Aorta (tissue), 5 donors: ENCODE measurements at places on chromosomes 4 and X.

GRCh38 chr4:151049430-151049884 lies 34.4 kb upstream of the LRBA start:
- DNase-seq: no peak

DNA sequence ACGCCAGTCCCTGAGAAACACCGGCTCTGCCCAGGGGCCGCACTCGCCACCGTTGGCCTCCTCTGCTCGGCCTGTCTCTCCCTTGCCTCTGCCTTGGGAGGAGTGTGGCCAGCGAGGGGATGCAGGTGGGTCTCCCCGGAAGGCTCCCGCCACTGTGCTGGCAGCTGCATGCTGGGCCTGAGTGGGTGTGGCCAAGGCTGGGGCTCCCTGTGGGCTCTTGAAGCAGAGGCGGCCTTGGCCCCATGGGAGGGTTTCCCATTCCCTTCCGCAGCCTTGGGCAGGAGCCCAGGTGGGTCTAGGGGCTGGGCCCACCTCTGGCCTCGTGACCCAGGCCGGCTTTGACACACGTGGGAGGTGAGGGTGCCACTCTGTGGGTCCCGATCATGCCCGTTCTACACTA lies 19.1 kb downstream of the FGFRL1 start:
- no peak for DNase-seq

DNA sequence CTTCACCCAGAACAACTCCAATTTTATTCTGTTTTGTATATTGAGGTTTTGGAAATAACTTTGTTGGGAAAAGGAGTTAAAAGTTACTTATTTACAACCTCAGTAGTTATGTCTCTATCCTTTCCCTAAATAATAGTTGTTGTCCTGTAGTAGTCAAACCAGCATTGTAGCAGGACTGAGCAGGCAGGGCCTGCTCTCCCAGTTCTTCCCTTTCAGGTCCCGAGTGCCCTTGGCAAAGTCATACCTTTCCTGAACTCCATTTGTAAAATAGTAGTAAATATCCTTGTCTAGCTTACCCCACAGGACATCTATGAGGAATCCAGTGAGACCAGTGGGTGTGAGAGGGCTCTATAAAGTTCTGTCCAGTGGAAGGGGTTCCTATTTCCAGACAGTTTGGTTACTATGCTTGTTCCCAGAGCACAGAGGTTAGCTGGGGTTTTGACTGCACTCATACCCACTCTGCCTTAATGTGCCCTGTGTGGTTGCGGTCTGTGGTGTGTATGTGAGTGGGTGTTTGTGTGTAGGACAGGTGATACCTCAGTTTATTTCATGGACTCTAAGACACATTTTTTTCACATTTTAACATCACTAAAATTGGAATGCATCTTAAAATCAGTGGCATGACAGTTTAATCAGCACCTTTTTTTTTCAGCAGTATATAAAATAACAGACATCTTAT lies 136.3 kb downstream of the AMMECR1 start:
- no peak for DNase-seq

DNA sequence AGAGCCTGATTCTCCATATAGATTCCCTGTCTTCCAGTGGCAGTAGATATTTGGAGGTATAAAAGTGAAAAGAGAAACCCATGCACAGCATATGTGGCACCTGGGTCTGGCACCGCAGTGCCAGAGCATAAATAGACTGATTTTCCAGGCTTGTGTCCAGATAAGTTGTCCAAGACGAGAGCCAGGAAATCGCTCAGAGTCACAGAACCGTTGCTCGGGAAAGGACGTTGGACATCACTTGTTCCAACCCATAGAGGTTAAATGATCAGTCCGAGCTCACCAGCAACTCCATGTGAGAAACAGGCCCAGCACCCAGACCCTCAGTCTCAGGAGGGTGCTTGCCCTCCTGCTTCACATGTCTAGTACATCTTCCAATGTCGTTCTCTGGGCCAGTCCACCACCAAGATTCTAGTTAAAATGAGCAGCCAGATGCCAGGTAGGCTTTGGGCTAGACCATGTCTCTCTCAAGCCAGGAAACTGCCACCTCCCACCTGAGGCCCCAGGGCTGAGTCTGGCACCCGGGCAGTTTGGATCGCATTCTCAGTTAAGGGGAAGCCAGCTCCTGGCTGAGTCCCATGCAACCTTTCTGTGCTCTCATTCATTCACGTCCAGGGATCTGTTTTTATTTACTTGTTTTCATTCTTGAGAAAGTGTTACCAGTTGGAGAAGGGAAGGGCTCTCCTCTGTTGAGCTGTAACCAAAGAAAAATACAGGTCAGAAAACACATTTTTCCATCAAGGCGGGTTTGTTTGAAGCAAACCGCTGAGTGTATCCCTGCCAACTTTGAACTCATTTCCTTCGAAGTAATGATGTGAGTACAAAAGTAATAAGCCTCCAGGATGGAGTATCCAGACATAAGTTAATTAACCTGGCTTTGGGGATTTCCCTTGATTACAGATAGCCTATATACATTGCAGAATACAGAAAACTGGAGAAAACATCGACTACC lies 91.7 kb downstream of the PHOX2B start:
- no peak for DNase-seq

DNA sequence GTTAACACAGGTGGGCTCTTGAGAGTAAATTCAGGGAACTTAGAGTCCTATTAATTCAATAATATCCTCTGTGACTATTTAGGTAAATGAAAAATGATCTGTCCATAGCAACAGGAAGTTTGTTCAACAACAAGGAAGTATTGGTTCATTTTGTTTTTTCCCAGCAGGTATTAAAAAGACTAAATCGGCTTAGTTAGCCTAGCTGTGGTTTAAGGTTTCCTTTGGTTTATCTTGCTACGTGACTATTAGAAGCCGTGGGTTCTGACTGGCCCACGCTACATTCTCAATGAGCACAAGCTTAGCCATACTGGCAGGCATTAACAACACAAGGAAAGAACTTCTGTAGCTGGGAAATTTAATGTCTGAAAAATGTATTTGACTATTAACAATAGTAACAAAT lies 168.8 kb upstream of the HS3ST1 start:
- DNase-seq: no peak

DNA sequence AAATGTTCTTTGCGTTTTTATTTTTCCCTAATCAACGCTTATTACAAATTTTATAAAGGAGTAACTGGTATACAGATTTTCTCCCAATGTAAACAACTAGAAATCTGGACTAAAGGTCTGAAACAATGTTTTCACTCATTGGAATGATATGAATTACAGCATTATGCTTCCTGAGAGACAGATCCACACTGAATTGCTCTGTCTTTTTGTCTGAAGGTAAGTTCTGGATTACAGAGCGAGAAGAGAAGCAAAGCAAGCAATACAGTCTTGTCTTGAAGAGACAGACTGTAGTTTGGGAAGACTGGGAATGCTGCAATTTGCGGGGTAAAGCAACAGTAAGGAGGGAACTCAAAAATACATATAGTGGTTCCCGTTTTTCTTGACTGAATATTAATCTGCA lies 262.2 kb upstream of the PABPC4L start:
- DNase-seq: no peak

- peak; percentile 72 for DNase-seq
Observed at GRCh38 chr4:121071640-121072223, 603 bp downstream of the NDNF start.

- DNase-seq: no peak
Observed at GRCh38 chr4:119038116-119038841, 97.4 kb upstream of the MYOZ2 start.

DNA sequence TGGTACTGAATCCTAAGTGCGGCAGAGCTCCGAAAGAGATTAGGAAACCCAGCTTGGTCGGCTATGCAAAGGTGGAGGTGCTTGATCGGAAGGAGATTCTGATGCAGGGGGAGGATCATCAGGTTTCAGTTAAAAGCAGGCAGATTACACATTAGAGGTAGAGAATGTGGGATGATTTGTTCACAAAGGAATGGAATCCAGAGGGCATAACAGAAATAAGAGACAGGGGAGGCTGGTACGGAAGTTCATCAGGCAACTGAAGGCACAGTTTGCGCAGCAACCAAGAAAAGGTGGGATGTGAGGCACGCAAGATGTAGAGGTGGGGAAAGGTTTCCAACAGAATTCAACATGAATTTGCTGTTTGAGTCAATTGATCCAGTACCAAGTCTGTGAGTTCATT lies 424 bp upstream of the ZNF330 start:
- no peak for DNase-seq

DNA sequence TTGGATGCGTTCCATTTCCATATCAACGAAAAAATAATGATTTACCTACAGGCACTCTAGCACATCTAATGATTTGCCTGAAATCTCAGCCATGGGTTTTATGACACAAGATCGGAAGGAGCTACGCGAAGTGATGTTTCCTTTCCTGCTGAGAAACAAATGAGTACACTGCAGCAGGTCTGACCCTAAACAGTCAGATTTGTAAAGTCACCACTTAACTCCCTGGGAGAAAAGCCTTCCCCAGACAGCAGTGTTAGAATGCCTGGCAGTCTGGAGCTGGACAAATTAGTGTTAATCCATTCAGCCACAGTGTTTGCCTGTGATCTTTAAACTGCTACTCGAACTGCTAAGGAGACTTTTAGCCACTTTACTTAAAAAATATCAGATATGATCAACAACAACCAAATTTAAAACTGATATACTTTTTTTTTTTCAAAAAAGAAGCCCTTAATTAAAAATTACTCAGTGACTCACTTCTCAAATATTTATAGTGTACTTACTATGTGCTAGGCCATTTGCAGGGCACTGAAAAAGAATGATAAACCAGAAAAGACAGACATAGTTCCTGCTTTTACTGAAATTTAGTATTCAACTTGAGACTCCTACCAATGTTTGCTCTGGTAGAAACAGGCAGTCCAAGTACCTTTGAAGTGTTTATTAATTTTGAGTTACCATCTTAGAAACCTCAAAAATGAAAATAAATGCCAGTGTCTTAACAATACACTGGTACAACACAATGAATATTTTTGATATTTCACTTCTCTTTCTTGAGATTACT lies 104.5 kb downstream of the SHISA3 start:
- no peak for DNase-seq

- no peak for DNase-seq
Observed at GRCh38 chr4:12703036-12703435, 781.1 kb downstream of the RAB28 start.

GRCh38 chrX:10124506-10125247 lies 32.1 kb upstream of the CLCN4 start:
- no peak for DNase-seq

DNA sequence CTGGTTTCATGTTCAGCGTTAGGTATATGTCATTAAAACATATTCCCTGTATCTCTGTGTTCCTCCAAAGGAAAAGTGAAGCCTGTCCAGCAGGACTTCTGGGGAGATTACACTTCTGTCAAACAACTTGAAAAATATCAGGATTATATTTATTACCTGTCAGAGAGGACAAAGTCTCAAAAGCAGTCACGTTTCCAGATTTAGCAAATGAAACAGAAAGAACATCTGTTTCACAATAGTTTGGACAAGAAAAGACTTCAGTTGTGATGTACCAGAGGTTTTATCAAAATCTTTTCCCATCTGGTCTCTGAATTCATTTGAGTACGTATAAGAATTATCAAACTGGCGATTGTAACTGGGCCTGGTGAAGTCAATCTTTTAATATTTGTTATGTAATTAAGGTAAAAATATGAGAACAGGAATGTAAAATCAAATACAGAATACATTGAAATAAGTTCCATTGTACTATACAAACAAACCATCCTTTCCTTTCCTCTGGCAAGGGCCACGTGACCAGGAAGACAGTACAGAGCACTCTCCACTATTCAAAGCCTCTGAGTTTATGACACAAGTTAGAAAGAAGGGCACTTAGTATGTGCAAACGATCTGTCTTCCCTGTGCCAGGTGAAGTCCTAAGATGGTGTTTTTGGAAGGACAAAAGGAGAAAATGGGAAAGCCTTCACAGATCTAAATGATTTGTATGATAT lies 3.2 kb downstream of the CASP3 start:
- DNase-seq: no peak

DNA sequence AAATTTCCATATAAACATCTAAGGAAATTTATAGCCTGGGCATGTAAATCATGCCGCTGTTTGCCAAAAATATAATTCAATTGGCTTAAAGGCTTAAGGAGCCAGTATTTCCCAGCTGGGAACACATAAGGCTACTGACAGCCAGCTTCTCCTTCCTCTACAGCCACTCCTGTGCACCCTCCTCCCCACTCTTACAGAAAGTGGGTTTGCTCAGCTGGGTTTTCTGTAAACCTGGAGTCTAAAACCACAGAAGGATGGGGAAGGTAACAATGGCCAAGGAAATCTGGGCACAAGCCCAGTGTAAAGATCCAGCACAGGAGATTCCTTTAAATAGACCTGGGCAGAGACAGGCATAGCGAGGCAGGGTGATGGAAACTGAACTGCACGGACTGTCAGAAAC lies 18.5 kb downstream of the ACSL1 start:
- DNase-seq: no peak

- DNase-seq: no peak
Observed at GRCh38 chr4:61831987-61832386, 631.9 kb downstream of the ADGRL3 start.

DNA sequence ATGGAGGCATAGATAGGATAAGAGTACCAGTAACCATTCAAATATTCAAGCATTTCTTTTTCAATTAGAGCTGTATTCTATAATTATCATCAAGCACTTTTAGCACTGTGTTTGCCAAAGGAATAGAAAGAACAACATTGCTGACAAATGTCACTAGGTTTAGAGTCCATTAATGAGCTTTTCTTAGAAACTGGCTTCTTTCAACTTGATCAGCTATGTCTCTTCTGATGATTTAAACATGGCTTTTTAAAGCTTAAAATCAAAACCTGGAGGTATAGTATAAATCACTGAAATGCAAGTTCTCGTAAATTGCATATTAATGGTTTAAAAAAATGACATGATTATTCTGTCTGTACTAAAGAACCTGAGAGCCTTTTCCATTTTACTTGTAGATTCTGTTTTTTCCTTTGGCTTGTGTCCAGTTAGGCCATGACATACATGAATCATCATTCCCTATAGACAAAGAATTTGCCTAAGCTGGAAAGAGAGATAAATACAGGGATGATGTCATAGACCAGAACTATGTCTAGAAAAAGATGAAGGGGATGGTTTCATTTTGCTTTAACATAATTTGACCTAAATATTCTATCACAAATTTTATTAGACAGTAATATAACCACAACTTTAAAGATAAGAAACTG lies 340.1 kb upstream of the CTSO start:
- DNase-seq: no peak

GRCh38 chr4:141540643-141541042 lies 95.7 kb upstream of the IL15 start:
- no peak for DNase-seq
